ENCODE measurements at places on chromosomes 4 and X.

DNA sequence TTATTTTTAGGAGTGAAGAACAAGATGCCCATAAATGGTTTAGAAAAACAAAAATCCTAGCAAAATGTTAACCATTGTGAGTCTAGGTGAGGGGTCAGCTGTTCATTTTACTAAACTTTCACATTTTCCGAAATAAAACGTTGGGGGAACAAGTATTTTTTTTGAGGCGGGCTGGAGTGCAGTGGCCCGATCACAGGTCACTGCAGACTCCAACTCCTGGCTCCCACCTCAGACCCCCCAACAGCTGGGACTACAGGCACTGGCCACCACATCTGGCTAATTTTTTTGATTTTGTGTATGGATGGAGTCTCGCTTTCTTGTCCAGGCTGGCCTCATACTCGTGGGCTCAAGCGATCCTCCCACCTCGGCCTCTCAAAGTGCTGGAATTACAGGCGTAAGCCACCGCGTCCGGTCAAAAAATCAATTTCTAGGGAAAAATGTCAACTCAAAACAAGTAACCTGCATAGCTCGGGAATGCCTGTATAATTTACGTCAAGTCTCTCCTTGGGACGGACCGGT is 742 bp upstream of the TAF1 start:
- H3K27me3 ChIP-seq = no peaks in the 10 kb centered on the region
- peak overlapping the region; percentile 85 for H3K27ac ChIP-seq
- DNase-seq = no peak
- H3K4me1 ChIP-seq = no peaks in the 10 kb centered on the region
- peak overlapping the region; percentile 62 for H3K4me3 ChIP-seq
- no peaks in the 10 kb centered on the region for H3K36me3 ChIP-seq

DNA sequence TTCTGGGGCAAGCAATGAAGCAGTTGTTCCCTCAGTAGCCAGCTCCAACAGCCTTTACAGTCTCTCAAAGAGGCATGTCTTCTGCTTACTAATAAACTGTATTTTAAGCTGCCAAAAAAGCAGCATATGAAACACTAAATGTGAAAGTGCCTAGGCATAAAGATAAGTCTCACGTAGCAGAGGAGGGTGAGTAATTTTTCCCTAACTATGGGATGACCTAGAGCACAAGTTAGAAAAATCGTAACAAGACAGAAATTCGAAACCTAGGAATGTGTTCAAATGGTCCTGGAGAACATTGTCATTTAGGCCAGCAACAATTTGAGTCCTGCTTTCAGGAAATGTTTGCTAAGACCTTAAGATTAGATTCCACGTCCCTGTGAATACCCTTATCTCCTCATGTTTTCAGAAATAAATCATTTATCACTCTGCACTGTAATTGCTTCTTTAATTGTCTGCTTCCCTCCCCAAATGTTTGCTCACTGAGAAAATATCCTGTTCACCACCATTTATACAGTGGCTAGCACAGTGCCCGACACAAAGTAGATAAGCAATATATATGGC is 222.2 kb downstream of the KCNIP4 start:
- H3K27ac ChIP-seq = no peak overlapping the region
- DNase-seq = no peak
- H3K4me1 ChIP-seq = no peaks in the 10 kb centered on the region

DNA sequence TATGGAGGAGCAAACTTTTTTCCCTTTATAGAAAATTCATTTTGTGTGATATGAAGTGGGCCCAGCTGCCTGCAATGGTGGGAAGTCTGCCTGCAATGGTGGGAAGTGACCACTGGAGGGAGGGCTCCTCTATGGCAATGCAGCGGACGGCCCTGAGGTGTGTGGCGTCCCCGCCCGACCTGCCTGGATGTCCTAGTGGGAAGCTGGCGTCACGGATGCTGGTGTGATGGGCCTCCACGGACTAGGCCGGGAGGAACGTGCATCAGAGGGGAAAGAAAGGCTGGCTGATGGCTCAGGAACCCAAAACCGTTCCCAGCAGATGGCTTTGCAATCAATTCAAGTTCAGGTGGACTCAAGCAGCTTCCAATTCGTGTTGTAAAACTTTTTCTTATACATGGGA is 177.9 kb downstream of the AFAP1 start:
- H3K4me1 ChIP-seq = no peaks in the 10 kb centered on the region
- H3K27ac ChIP-seq = no peak overlapping the region
- DNase-seq = peak; percentile 17
- no peaks in the 10 kb centered on the region for H3K27me3 ChIP-seq

GRCh38 chr4:67721770-67722597 is 21.0 kb upstream of the UBA6 start:
- H3K36me3 ChIP-seq = no peaks in the 10 kb centered on the region
- peak overlapping the region; percentile 59 for H3K27ac ChIP-seq
- peaks cover 10% of the 10 kb centered on the region for H3K4me1 ChIP-seq
- H3K27me3 ChIP-seq = no peaks in the 10 kb centered on the region
- no peak for DNase-seq

GRCh38 chrX:5780821-5781220 is 447.8 kb downstream of the NLGN4X start:
- no peaks in the 10 kb centered on the region for H3K27me3 ChIP-seq
- no peaks in the 10 kb centered on the region for H3K36me3 ChIP-seq
- no peak for DNase-seq
- H3K27ac ChIP-seq = no peak overlapping the region
- H3K4me3 ChIP-seq = no peak overlapping the region
- H3K4me1 ChIP-seq = no peaks in the 10 kb centered on the region

All from H1 (cell line).